BJ (cell line): ENCODE measurements at places on chromosomes 11 and 22.

- DNase-seq, result no peak
Observed at GRCh38 chr11:76918941-76919386, 58.2 kb downstream of the ACER3 start.

- DNase-seq, result no peak
Observed at GRCh38 chr11:30424321-30424720, 101.4 kb downstream of the ARL14EP start.

DNA sequence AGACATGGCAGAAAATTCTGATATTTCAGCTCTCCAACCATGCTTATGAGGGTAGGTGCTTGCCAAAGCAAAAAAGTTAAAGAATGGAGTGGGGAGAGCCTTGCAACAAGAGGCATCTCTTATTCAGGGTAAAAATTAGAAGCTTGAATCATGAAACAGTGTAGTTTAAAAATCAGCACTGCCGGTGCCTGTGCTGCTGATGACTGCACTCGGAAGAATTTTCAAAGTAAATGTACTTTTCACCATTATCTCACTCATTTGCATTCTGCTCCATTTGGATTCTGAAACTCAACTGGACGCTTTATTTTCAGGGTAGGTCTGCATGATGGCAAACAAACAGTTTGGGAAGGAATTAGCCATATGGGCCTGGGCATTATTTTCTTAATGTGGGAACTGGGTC, 126.3 kb downstream of the KIRREL3 start:
- DNase-seq, result no peak

DNA sequence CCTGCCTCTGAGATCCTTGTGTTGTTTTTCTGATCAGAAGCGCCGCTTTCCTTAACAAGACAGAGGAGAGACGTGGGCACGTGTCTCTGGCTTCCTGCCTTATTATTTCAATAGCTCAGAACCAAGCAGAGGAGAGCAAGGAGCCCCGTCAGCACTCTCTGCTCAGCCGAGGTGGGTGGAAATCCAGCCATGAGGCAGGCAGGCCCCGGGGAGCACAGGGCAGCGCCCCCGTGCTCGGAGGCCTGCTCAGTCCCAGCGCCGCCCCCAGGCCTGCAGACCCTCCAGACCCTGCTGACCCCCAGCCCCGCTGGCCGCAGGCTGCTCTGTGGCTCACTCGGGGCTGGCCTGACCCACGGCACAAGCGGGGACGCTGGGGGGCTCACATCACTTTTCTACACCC, 162.8 kb downstream of the BRD1 start:
- DNase-seq, result no peak
